ENCODE measurements at places on chromosomes 3 and 15.

DNA sequence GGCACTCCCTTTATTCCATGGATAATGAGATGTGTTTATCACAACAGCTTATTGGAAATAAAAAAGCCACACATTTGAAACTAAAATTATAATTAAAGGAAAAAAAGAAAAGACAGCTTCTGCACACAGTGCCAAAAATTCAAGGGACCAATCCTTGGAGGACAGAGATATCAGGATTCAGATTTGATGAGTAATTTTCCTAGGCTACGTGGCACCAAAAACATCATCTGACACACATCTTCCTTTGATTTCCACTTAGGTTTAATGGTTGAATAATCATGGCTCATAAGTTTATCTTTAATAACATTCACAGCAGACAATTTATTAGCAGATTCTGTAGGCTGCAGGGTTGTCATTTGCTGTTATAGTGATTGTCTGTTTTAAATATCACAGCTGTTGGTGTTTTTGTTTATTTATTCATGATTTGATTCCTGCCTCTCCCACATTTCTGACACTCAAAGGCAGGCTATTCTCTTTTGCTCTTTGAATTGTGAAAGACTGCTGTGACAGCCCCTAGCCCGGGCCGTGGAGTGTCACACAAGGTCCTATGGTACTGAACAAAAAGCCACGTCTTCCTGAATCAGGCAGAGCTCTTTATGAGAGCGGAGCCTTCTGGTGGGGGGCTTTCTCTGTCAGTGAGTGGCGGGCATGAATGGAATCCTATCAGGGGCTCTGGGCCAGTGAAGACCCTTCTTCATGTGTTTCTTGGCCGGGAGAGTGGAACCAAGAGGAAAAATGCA is 708.5 kb downstream of the SQOR start:
- H3K36me3 ChIP-seq: no peaks in the 10 kb centered on the region
- DNase-seq: no peak
- peaks cover 9% of the 10 kb centered on the region for H3K4me1 ChIP-seq
- H3K4me3 ChIP-seq: no peak overlapping the region

GRCh38 chr3:168881804-168882203 is 781.7 kb downstream of the MECOM start:
- H3K27ac ChIP-seq: no peak overlapping the region
- no peak for DNase-seq
- H3K4me3 ChIP-seq: no peak overlapping the region
- H3K27me3 ChIP-seq: no peaks in the 10 kb centered on the region
- H3K4me1 ChIP-seq: peaks cover 10% of the 10 kb centered on the region

GRCh38 chr3:146077181-146077580 is 83.8 kb downstream of the PLOD2 start:
- DNase-seq: no peak
- peaks cover under 1% of the 10 kb centered on the region for H3K36me3 ChIP-seq
- no peaks in the 10 kb centered on the region for H3K27me3 ChIP-seq
- no peak overlapping the region for H3K27ac ChIP-seq
- peaks cover 20% of the 10 kb centered on the region for H3K4me1 ChIP-seq

DNA sequence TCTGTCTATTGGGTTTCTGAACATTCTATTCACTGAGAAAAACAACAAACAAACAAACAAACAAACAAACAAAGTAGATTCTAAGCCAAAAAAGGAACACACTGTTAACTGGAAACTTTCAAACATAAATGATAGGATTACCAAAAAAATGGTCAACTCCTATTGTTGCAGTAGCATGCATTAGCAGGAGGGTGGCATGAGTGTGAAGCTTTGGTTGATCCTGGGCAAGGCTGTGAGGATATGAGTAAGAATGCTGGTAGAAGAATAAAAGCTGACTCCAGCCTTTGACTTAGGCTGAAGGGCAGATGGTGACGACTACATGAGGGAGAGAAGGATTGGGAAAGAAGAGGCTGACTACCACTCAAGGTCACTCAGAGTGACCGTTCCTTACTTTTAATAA is 810.3 kb downstream of the VGLL3 start:
- no peak for DNase-seq
- H3K4me3 ChIP-seq: no peak overlapping the region
- H3K27me3 ChIP-seq: no peaks in the 10 kb centered on the region
- no peak overlapping the region for H3K27ac ChIP-seq
- H3K36me3 ChIP-seq: no peaks in the 10 kb centered on the region
- H3K4me1 ChIP-seq: no peaks in the 10 kb centered on the region

- H3K27ac ChIP-seq: no peak overlapping the region
- no peaks in the 10 kb centered on the region for H3K27me3 ChIP-seq
- H3K4me3 ChIP-seq: no peak overlapping the region
- no peak for DNase-seq
- H3K36me3 ChIP-seq: no peaks in the 10 kb centered on the region
These were observed 68.8 kb upstream of the SOX14 start for GRCh38 chr3:137695351-137695750.

DNA sequence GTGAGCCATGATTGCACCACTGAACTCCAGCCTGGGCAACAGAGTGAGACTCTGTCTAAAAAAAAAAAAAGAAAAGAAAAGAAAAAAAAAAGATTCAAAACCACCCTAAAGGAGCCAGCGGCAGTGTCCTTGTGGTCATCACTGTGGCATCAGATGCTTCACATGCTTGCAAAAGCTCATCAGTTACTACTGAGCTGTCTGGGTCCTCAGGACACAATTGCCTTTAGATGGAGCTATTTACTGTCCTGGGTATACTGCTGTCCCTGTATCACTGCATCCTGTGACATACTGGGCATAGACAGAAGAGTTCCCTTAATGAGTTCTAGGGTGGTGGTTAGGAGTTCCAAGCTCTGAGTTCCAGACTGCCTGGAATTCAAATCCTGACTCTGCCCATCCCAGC is 85.8 kb downstream of the LINGO1 start:
- DNase-seq: no peak
- H3K27ac ChIP-seq: no peak overlapping the region
- H3K27me3 ChIP-seq: no peaks in the 10 kb centered on the region
- H3K36me3 ChIP-seq: no peaks in the 10 kb centered on the region

GRCh38 chr3:10647376-10647775 is 142.0 kb upstream of the ATP2B2 start:
- no peak overlapping the region for H3K4me3 ChIP-seq
- H3K4me1 ChIP-seq: no peaks in the 10 kb centered on the region
- H3K27me3 ChIP-seq: no peaks in the 10 kb centered on the region
- H3K36me3 ChIP-seq: no peaks in the 10 kb centered on the region
- no peak overlapping the region for H3K27ac ChIP-seq

GRCh38 chr3:188320757-188321156 is 166.8 kb downstream of the LPP start:
- peaks cover 39% of the 10 kb centered on the region for H3K4me1 ChIP-seq
- no peaks in the 10 kb centered on the region for H3K36me3 ChIP-seq
- no peak for DNase-seq
- H3K4me3 ChIP-seq: no peak overlapping the region

DNA sequence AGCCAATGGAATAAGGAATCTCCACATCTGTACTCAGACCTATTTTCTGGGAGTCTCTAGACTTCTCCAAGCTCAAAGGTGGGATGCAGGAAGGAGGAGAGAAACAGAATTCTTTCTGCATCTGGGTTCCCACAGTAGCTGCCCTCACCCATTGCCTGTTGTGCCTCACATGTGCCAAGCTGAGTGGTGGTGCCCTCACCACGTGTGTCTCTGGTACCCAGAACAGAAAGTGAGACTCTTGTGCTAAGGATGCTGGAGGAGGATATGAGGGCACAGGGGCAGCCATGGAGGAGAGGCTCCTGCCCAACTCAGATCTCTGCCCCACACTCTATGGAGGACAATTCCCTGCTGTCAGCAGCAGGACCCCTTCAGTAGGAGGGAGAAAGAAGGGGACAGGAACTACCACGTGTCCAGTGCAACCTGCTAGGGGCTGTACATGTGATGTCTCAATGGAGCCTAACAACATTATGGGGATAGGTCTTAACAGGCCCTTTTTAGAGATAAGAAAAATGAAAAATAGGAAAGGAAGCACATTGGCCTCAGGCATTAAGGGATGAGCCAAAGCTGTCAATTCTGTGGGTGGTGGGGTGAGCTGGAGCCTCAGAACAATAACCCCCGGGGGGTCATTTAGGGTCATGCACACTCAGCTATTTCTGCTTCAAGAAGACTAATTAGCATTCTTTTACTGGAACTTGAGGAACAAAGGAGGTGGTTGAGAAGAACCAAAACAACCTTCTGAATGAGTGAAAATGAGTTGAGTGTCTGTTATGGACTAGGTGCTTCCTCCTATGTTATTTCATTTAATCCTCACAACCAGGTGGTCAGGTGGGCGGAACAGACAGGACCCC is 16.3 kb upstream of the NOX5 start:
- H3K4me1 ChIP-seq: no peaks in the 10 kb centered on the region
- no peak for DNase-seq
- H3K36me3 ChIP-seq: no peaks in the 10 kb centered on the region
- H3K27me3 ChIP-seq: no peaks in the 10 kb centered on the region

DNA sequence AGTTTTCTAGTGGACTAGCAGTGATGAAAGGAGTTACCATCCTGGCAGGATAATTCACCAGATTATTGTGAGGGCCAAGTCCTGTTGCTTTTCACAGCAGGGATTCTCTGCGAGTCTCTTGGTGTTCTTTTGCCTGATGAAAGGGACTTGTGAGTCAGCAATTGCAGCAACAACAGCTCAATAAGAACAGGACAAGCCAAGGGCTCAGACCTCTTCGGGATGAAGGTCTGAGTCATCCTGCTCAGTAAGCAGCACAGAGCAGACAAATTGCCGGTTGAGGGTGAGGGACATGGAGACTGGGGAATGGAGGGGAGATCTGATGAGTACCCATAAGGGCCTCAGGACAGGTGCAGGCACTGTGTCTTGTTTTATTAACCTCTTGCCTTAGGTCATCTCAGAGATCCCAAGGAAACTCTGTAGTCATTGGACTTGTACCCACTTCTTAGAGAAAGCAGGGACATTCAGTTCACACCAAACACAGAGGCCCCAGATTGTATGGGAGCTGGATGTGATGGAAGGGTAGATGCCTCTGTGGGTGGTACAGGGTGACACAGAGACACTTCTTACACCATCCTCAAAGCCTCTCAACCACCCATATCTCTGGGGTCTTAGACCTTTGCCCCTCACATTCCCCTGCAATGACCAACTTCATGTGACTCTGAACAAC is 173.8 kb upstream of the TLE3 start:
- H3K27me3 ChIP-seq: no peaks in the 10 kb centered on the region
- H3K4me1 ChIP-seq: peaks cover 32% of the 10 kb centered on the region

GRCh38 chr3:57060089-57060821 is at the start of gene SPATA12:
TSS of gene SPATA12 (plus strand) at chr3:57060664. CDS start at chr3:57073695, 13,031 bp downstream.
- H3K4me1 ChIP-seq: peaks cover 8% of the 10 kb centered on the region
- DNase-seq: peak; percentile 40
- no peaks in the 10 kb centered on the region for H3K27me3 ChIP-seq
